Stimulated activated CD8-positive, alpha-beta memory T cell treated with anti-CD3 and anti-CD28 coated beads, Interleukin-15, amount 100 ng/mL, for 4 hours (primary cell): ENCODE measurements at places on chromosomes 3 and 15.

DNA sequence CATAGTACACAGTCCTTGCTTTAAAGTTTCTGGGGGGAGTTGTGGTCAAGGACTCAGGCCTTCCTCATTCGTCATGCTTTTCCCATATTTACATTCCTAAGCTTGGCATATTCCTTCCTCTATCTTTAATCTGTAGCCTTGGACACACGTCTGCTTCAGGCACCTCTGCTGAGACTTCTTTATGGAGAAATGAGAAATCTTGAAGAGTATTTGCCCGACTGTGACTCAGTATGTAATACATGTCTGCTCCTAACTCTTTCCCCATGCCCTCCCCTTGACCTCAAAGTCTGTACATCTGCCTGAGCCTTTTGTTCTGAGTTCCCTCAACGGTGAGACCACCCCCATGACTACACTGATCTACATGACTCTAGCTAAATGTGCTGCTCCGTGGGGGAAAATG is 246.1 kb downstream of the SI start:
- DNase-seq, result no peak

DNA sequence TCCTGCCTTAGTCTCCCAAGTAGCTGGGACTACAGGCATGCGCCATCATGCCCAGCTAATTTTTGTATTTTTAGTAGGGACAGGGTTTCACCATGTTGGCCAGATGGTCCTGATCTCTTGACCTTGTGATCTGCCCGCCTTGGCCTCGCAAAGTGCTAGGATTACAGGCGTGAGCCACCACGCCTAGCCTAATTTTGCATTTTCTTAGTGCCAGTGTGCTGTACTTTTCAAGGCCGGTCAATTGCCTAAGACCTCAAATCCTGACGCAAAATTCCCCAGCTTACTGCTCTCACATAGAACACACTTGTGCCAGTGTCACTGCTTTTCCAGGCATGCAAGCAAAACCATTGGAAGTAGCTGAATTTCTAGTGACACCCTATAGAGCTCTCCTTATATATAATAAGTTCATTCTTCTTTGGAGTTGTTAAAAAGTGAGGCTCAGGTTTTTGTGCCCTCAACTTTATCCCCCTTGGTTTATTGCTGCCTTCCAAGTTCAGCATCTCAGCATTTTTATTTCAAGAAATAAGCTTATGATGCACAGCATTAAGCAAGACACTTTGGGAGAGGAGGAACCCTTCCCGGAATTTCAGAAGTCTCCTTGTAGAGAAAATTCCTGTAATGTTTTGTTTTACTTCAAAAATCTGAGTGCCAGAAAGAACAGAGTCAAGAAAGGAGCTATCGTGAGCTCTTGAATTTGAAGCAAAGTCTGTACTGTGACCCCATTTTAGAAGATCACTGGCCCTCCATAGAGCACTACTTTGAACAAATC is 93.2 kb downstream of the FILIP1L start:
- DNase-seq, result no peak

GRCh38 chr3:136171097-136171542 is 25.0 kb downstream of the MSL2 start:
- DNase-seq, result no peak

- DNase-seq, result no peak
These were observed 13.8 kb upstream of the OCA2 start for GRCh38 chr15:28112962-28113361.

DNA sequence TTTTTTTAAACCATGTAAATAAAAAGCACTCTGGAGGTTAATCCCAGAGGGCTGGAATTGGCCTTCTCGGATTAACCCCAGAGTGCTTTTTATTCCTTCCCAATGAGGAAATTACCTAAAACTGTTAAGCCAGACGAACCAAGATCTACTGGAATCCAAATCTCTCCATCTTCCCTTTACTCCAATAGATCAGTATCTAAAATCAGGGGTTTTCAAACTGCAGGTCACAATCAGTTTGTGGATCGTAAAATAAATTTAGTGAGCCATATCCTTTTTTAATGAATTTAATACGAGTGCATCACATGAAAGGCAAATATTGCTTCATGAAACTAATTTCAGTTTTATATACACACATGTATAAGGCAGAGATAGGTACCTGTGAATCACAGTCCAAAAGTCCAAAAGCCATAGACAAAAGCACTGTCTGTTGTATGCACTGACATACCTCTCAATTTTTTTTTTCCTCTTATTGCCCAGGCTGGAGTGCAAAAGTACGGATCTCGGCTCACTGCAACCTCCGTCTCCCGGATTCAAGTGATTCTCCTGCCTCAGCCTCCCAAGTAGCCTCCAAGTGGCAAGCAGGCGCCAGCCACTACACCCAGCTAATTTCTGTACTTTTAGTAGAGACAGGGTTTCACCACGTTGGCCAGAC is 61.3 kb downstream of the TBL1XR1 start:
- DNase-seq, result no peak

GRCh38 chr3:11010426-11011165 is 18.0 kb downstream of the SLC6A1 start:
- DNase-seq, result no peak

GRCh38 chr3:158668506-158668905 is 3.9 kb downstream of the LXN start:
- DNase-seq, result no peak

- DNase-seq, result no peak
These were observed 23.8 kb upstream of the NMB start for GRCh38 chr15:84681831-84682230.

- no peak for DNase-seq
These were observed 32.5 kb upstream of the TP63 start for GRCh38 chr3:189598530-189599225.

GRCh38 chr3:111961461-111962164 is 17.2 kb upstream of the ABHD10 start:
- no peak for DNase-seq

- DNase-seq, result no peak
These were observed 80.6 kb downstream of the FBXL22 start for GRCh38 chr15:63677778-63678177.

- DNase-seq, result no peak
These were observed 135.8 kb upstream of the RORA start for GRCh38 chr15:61364871-61365270.

- no peak for DNase-seq
These were observed 63.3 kb upstream of the DCBLD2 start for GRCh38 chr3:98964784-98965183.

- DNase-seq, result no peak
These were observed 78.6 kb downstream of the PLD1 start for GRCh38 chr3:171731691-171732090.

- no peak for DNase-seq
These were observed 135.0 kb upstream of the CTDSPL start for GRCh38 chr3:37726525-37727290.

DNA sequence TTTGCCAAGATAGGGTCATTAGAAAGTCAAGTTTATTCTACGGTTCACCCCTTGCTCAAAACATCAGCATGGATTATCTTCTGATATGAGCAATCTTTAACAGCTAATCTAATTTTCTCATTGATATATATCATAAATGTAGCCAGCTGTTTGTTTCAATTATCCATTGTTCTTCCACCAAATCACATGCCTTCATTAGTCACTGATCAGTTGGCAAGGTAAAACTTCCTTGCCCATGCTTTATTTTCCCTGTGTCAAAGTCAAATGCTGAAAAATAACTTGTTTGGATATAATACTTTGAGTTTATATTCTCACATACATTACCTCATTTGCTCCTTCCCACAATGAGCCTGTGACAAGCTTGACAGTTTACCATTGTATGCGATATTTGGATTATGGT is 60.6 kb downstream of the DPH6 start:
- DNase-seq, result no peak

DNA sequence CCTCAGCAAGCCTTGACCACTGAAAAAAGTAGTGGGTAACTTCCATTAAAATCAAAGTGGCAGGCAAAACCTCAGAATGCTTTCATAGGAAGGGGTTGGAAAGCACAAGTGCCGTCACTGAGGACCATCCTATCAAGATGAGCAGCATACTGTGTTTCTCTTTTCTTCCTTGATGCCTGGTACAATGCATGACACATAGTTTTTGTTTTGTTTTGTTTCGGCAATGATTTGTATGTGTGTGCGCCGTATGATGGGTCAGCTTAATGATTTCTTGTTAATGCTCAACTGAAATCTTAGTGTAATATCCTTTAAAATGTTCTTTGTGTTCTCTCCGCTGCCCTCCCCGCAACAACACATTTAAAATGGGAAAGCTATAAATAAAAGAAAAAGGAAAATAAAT is 476.4 kb upstream of the KCNMB2 start:
- no peak for DNase-seq

DNA sequence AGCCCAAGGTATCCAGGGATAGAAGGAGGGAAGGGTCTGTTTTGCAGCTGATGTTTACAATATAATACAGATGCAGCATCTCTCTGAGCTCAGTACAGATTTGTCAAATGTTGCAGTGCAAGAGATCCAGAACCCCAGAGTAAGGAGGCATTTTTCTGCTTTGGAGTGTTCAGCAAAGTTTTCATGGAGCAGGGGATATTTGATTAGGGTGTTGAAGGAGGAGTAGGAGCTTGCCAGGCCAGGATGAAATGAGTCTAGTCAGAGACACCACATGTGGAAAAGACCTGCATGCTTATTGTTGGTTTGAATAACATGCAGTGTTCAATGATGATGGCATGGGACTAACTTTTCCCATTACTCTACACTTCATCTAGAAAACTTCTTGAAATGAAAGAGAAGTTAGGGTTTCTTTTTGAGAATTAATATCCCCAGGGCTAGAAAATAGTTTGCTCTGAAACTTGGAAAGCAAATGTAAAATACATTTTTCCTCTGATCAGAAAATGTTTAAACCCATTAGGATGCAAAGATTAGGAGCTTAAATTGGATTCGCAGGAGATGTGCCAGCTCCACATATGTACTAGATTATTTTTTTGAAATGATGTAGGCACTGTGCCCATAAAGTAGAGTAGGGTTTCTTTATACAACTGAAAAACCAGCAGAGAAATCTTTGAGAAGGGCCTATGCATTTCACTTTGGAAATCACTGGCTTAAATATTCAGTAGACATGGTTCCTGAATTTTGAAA is 243.8 kb downstream of the CACNA2D3 start:
- no peak for DNase-seq

GRCh38 chr15:47431501-47431900 is 285.8 kb upstream of the SEMA6D start:
- DNase-seq, result no peak

- no peak for DNase-seq
These were observed 295.7 kb upstream of the TMCO5A start for GRCh38 chr15:37638691-37639090.

DNA sequence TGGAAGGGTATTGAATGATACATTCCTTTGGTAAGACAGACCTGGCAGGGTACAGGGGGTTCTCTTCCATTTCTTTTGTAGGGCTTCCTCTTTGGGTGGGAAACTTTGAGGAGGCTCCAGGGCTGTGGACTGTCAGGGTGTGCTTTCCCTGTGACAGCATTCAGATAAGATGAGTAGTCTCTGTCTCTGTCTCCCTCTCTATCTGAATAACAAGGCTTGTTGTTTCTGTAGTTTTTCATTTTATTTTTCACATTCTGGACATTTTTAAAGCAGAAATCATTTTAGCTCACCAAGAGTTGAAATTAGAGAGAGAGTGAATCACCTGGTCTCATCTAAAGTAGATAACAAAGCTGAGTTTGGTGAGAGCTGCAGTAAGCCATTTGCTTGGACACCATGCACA is 100.8 kb upstream of the TPM1 start:
- DNase-seq, result no peak

GRCh38 chr3:38582941-38583645 is 66.4 kb downstream of the SCN5A start:
- DNase-seq, result no peak

DNA sequence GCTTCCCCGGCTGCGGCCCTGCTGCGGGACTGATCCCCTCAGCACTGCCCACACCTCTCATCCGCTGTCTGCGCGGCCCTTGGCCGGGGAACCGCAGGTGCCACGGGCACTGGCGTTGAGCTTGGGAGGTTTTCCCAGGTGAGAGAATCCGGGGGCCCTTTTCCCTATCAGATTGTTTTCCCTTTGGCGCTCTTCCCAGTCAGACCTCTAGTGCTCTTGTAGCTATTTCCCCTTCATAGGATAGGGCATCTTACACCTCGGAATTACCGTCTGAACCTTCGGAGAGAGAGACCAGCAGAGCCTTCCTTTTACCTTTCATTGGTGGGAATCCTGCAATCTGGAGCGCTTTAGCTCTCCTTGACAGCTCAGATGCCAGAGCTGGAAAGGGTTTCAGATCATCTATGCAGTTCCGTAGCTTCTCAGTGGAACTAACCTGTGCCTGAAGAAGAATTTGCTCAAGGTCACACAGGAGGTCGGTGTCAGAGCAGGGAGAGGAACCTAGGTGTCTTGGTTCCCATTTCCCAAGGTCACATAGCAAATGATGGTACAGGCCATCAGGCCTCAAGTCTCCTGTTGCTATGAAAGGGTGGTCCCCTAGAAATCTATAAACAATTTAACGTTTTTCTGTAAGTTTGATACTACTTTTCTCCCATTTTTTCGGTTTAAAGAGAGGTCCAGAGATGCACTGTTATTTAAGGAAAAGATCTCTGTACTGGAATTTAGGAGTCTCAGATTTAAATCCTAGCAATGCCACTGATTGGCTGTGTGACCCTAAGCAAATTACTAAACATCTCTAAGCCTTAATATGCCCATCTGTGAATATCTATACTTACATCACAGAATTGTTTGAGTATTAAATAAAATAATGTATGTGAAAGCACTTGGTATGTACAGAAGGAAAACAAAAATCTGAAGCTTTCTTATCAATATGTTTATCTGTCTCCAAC is 916 bp downstream of the IDH3A start:
- no peak for DNase-seq

GRCh38 chr15:31439328-31439727 is 112.7 kb downstream of the KLF13 start:
- DNase-seq, result no peak

DNA sequence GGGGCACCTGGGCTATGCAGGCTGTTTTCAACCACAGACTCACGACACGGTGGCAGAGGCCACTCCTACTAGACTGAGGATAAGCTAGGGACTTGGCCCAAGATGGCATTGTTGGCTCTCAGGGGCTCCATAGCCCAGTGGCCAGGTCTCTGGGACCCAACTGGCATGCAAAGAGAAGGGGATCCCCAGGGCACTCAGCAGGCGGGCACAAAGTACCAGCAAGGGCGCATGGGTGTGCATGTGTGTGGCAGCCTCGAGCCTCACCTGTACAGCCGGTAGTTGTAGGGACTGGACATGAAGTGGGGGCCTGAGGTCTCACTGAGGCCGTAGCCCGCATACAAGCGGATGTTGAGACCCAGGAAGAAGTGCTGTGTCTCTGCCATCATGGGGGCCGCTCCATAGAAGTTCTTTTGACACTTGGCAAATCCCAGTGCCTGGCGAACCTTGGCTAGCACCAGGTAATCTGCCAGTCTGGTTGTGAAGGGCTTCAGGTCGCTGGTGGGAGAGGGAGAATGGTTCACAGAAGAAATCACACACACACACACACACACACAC is 30.2 kb downstream of the IDH3A start:
- no peak for DNase-seq

- DNase-seq, result no peak
These were observed 463.6 kb upstream of the KCNMB2 start for GRCh38 chr3:178072391-178073305.

DNA sequence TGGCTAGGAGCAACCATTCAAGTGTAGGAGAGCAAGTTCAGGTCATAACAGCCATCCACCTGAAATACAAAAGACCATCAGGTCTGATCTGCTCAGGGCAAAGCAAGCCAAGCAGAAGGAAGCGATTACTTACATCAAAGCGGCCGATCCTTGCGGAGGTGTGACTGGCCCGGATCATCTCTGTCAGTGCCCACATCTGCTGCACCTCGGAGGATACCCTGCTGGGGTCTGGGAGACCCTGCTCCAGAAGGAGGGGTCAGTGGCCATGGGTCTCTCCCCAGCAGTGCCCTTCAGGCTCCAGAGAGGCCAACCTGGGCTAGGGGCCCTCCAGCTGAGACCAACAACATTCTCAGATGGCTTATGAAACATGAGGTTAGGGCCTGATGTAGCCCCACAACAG is 2.5 kb upstream of the AMT start:
- no peak for DNase-seq
